ENCODE measurements at places on chromosomes 2 and 18.

- DNase-seq: no peak
Observed at GRCh38 chr2:71700041-71700657, 246.8 kb downstream of the DYSF start.

DNA sequence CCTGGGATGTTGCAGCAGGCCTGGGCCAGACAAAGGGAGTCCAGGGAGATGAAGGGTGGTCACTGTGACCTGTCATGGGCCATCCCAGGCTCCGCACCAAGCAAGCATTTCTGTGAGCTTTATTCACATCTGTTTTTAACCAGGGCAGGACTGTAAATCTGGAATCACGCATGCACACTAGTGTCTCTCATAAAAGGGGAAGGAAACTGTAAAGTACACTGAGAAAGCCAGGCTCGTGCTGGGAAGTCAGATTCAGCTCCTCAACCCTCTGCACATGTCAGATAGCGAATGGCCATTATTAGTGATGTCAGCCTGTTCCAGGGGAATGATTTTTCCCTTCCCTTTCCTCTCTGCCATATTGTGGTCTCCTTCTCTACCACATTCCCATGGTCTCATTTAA is 818.6 kb upstream of the RAB6C start:
- no peak for DNase-seq

GRCh38 chr2:12397854-12398253 is 318.9 kb upstream of the TRIB2 start:
- DNase-seq: no peak

GRCh38 chr2:63055226-63056106 is 4.8 kb downstream of the OTX1 start:
- no peak for DNase-seq

- no peak for DNase-seq
Observed at GRCh38 chr2:7692657-7693161, 775.5 kb downstream of the RNF144A start.

DNA sequence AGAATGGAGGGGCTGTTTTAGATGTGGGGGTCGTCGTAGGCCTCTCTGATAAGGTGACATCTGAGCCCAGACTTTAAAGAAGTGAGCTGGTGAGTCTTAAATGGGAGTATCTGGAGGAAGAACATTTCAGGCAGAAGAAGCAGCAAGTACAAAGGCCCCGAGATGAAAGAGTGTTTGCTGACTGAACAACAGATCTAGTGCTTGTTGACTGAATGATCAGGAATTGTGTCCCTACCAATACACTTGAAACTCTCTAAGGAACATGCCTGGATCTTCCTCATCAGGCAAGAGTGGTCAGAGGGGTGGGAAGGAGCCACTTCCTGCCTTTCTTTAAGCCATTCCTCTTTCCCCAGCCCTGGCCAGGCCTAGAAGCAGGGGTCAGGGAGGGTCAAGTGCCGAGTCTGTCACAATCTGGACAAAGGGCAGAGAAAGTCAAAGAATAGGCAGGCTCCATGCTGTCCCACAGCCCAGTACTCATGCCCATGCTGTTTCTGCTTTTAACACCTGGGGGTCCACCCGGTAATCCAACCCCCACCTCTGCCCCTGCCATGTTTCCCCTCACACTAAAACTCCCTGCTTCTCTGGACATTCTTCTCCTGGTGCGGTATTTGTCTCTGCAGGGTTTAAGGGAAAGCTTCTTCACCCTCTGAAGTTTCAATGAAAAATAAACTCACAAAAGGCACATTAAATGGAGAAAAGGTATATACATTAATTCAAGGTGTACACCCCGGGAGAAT is 3.0 kb upstream of the TMEM37 start:
- no peak for DNase-seq

DNA sequence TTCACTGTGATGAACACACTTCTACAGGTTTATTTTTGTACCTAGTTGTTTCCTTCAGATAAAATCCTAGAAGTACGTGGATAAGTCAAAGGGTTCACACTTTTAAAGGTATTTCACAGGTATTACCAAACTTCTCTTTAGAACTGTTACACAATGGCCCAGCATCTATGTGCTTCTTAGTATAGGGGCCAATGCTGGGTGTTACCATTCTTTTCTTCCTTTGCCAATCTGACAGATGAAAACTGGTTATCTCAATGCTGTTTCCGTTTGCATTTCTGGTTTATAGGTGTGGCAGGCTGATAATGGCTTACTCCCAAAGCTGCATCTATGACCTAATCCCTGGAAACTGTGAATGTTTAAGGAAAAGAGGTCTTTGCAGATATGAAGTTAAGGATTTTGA is 2.8 kb upstream of the TCF7L1 start:
- DNase-seq: no peak

DNA sequence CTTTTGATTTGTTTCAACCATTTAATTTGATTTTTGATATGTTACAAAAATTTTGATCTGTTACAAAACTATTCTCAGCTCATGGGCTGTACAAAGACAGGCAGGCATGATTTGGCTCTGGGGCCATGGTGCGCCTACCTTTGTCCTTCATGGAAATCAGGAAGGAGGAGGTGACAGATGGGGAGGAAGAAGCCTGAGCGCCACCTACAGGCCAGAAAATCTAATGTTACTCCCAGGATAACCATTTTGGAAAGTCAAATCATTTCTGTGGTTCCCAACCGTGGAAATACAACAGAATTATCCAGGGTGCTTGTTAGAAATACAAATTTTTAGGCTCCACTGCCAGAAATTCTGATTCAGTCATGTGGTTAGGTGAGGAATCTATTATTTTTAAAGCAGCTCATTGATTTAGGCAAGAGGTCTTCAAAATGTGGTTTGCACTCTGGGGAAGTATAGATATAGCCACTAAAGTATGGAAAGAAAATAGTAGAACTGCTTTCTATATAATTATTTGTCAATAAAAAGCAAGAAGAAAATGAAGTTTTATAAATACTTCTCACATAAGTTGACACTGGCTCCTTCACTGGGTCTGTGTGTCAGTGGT is 93.9 kb downstream of the EVA1A start:
- no peak for DNase-seq
